ENCODE measurements at places on chromosomes 16 and 17.

GRCh38 chr16:67884684-67885083 lies at the start of gene NRN1L:
TSS of gene NRN1L (plus strand) at chr16:67884885. CDS start at chr16:67884904, 19 bp downstream.
- peak; percentile 89 for DNase-seq

GRCh38 chr17:77959126-77959925 lies 823 bp downstream of the TNRC6C start:
- DNase-seq = no peak

DNA sequence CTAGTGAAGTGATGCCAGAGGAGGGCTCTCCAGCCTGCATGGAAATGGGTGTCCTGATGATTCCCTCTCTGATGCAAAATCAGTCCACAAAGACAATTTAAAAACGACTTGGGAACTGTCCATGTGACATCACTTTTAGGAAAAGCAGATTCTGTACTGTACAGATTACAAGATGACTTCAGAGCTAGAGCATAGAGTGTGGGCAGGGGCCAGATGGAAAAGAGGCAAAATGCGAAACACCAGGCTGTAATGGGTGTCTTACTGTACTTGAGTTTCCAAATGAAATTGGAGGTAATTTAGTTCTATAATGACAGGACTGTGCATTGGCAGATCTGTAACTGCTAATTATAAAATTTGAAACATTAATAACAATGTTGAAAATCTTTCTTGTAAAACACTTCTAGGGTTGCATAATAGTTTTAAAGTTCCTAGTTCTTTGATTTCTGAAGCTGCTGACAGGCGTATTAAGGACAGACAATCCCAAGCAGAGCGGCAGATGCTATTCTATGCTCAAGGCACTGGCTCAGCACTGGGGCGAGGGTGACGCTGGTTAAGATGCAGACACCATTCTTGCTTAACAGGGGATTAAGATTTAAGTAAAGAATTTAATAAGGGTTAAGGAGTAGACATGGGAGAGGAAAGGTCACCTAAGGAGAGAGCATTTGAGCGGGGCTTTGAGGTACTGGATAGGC lies 29.6 kb downstream of the OGFOD1 start:
- DNase-seq = no peak

DNA sequence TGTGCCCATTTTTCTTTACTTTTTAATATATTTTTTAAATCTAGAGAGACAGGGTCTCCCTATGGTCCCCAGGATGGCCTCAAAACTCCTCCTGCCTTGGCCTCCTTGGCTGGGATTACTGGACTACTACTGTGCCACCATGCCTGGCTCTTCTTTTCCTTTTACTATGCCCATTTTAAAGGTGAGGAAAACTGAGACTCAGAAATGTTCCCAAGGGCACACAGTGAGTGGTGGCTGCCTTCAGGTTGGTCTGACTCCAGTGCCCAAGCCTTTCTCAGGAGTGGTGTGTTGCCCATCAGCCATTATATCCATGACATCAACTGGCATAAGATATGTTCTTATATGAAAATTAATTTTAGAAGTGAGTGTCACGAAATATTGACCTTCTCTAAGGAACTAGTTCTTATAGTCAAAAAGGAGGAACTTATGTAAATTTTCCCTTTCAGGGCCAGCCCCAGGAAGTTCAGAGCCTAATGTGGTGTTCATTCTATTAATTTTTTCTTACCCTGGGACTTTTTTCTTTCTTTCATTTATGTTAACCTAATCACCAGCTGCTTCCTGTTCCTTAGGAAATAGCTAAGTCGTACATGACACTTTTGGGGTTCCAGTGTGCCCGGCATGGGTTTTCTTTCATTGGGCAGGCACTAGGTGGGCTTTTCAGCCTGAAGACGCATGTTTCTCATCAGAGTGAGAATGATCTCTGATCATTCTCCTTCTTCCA lies 17.9 kb upstream of the SPN start:
- no peak for DNase-seq

- DNase-seq = no peak
These were observed 193.6 kb downstream of the CDH8 start for GRCh38 chr16:61842666-61843065.

DNA sequence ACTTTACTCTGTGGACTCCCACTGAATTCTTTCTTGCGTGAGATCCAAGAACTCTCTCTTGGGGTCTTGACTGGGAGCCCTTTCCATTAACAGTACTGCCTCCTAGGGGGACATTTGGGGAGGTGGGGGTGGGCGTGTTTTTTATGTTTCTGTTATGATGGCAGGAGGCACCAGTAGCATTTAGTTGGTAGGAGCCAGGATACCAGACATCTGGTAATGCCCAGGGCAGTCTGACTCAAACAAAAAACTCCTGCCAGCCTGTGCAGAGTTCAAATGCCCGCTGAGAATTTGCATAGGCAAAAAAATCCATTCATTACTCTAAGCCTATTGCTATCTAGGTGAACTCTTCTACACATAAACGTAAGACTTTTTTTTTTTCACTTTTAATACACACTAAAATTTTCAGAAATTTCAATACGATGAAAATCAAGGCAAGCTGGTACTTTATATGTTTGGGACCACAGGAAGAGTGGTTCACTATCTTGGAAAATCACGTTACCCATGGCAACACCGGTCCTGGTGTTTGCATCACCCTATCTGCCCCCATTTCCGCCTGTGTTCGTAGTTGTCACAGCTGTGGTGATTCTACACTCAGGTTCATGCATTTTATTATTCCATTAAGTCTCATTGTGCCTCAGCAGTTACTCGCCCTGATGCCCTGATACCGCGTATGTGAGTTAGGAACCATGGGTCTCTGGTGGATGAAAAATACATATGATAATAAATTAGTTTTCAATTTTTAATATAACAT lies 121.1 kb upstream of the XYLT1 start:
- DNase-seq = no peak

DNA sequence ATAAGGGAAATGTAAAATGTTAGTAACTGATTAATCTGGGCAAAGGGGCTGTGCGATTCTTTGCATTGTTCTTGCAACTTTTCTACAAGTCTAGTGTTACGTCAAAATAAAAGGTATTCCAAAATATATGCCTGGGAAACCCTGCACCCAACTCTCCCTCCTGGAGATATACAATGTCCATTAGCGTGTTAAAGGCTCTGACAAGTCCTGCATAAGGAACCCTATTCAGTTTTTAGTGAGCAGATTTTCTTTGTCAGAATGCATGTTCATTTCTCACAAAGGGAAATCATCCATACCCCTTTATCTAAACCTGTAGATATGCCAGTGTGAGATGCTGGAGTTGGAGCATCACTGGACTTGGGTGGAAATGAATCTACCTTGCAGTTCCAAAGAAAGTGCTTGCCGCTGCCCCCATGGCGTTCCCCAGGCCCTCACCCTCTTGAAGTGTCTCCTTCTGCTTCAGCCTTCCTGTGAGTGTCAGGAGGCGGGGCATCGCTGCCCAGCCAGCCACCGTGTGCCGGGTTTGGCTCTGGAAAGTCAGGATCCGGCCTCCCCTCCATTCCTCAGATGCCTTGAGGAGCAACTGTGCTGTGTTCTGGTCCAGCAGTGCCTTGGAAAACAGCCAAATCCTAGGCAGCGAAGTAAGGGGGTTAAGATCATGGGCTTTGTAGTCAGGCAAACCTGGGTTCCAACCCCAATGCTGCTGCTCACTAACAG lies 85.5 kb downstream of the RMI2 start:
- DNase-seq = no peak

DNA sequence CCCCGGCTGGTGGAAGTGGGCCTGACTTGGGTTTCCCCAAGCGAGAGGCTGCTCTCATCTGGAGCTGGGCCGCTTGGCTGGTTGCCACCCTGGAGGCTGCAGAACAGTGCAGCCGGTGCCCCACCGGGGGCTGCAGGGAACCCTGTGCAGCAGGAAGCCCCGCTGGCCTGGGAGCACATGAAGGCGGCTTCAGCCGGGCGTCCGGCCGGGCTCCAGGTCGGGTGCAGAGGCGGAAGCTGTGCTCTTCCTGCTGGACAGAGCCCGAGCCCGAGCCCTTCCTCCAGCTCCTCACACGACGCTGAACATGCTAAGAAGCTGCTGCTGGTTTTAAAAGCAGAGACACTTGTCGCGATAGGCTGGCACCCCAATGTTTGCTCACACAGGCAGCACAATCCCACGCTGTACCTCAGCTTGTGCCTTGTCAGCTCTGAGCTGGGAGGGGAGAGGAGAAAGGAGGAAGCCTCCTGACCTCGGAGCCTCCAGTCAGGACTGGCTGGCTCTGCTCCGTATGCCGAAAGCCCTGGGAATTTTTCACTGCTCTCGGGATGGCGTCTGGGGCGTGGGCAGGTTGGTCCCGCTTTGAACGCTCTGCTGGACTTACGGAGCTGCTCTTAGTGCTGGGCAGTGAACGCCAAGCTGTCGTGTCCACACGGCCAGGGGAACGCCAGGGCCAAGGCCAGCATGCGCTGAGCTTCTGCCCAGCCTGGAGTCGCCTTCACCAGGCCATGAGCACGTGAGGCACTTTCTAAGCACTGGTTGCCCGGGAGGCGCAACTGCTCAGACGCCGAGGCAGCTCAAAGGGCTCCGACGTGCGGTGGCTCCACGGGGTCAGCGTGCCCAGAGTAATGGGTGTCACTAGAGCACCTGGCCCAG lies 8.8 kb downstream of the CDK5R1 start:
- DNase-seq = no peak

DNA sequence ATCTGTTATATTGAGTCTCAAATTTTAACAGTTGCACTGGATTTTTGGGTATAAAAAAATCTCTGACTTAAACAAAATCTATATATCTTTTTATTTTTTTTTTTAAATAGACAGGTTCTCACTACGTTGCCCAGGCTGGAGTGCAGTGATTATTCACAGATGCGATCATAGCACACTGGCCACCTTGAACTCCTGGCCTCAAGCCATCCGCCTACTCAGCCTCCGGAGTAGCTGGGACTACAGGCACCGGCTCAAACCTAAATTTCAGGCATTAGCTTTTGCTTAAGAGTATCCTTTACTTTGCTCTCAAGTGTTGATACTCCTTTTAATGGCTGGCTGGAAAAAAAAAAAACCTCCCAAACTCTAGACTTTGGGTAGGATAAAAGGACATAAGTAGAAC lies 61.6 kb downstream of the RPGRIP1L start:
- no peak for DNase-seq

GRCh38 chr16:24116046-24116776 lies 139.9 kb upstream of the CACNG3 start:
- DNase-seq = no peak

- no peak for DNase-seq
These were observed 21.7 kb upstream of the TMEM220 start for GRCh38 chr17:10751563-10751962.

DNA sequence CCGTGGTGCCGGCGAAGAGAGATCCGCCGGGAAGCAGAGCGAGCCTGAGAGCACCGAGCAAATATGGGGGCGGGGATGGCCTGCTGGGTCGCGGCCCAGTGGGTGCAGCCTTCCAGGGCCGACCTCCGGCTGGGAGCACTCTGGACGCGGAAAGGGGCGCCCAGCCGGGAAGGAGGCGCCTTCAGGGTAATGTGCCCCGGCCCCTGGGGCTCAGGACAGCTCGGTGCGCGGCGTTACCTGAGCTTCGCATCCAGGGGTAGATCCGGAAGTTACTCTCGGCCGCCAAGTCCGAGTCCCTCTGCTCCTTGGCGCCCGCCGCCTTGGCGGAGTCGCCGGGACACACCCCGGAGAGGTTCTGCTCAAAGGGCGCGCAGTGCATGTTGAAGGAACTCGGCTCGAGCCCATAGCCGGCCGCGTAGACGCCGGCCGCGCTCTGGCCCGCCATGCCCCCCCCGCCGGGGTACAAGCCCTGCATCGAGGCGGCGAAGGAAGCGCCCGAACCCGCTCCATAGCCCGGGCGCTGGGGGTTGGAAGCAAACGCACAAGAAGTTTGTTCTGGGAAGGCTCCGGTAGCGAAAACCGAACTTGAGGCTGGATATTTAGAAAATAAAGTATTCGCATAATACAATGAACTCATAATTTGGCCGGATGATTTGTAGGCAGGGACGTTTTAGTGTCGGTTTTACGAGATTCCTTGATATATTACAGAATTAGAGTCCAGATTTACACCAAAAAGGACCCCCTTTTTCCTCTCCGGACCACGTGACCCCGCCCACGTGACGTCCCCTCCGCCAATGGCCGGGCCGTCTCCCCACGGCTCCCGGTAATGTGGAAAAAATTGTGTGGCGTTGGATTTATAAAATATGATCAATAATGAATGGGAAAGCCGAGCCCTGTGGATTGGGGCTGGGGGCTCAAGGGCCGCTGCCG lies at the start of gene HOXB7:
Gene HOXB7 (minus strand): TSS at position 736 of the 930 bp plus-strand sequence. CDS start 99 bp downstream, at position 637.
- DNase-seq = no peak

GRCh38 chr16:26441178-26441577 lies 625.5 kb upstream of the C16orf82 start:
- no peak for DNase-seq

- DNase-seq = no peak
These were observed 5.1 kb downstream of the ZNRF1 start for GRCh38 chr16:75003931-75004330.

DNA sequence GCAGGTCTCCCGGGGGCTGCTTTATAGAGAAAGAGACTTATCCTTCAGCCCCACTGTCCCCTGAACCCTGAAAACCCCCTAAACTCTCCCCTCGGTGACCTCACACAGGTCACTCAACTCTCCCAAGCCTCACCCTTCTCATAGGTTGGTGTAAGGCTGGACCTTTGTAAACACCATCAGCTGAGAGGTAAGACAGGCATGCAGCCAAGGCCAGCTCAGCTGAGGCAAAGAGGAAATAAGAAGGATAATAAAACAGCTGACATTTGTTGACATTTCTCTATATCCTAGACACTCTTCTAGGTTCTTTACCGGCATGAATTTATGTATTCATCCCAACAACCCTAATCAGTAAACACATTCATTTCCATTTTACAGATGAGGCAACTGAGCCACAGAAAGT lies 134.3 kb downstream of the CCT6B start:
- DNase-seq = no peak

DNA sequence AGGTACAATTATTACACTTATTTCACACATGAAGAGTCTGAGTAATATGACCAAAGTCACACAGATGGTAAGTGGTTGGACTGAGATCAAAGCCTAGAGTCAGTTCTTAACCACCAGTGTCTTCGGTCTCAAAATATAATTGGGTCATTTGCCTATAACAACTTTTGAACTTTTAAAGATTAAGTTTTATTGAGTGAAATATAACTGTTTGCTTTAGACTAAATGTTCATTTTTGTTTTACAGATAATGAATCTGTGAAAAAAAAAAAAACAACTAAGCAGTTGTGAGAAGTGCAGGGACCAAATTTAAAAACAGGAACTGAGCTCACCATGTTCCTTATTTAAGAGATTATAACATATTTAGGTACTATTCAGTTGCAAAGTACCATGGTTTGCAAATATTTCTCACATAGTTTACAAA lies 150.1 kb downstream of the ITFG1 start:
- no peak for DNase-seq

- DNase-seq = peak; percentile 61
These were observed 40.1 kb downstream of the LITAF start for GRCh38 chr16:11546608-11547061.

- DNase-seq = no peak
These were observed 30.2 kb downstream of the SLC6A2 start for GRCh38 chr16:55685973-55686372.

Measured in globus pallidus (tissue), 1 donor.